Activated CD4-positive, alpha-beta T cell treated with anti-CD3 and anti-CD28 coated beads for 4 hours (primary cell): ENCODE measurements at places on chromosomes 7 and 10.

- no peak for DNase-seq
These were observed 120.5 kb downstream of the GALNT11 start for GRCh38 chr7:152145853-152146466.

- DNase-seq = no peak
These were observed 512.9 kb downstream of the IPMK start for GRCh38 chr10:57754803-57755202.

DNA sequence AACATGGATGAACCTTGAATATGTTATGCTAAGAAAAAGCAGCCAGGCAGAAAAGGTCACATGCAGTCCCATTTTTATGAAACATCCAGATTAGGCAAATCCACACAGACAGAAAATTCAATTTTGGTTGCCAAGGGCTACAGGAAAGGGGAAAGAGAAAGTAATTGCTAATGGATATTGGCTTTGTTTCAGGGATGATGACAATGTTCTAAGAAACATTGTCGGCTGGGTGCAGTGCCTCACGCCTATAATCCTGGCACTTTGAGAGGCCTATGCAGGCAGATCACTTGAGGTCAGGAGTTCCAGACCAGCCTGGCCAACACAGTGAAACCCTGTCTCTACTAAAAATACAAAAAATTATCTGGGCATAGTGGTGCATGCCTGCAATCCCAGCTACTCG, 23.0 kb downstream of the ZNF33B start:
- DNase-seq = no peak

- DNase-seq = no peak
These were observed 222.2 kb downstream of the KCNMA1 start for GRCh38 chr10:77415313-77415960.
